Amygdala (tissue), 56 donors: ENCODE measurements at places on chromosomes 12 and 14.
A peak's percentile ranks its signal among the peaks of the same experiment; 100 is the strongest.

DNA sequence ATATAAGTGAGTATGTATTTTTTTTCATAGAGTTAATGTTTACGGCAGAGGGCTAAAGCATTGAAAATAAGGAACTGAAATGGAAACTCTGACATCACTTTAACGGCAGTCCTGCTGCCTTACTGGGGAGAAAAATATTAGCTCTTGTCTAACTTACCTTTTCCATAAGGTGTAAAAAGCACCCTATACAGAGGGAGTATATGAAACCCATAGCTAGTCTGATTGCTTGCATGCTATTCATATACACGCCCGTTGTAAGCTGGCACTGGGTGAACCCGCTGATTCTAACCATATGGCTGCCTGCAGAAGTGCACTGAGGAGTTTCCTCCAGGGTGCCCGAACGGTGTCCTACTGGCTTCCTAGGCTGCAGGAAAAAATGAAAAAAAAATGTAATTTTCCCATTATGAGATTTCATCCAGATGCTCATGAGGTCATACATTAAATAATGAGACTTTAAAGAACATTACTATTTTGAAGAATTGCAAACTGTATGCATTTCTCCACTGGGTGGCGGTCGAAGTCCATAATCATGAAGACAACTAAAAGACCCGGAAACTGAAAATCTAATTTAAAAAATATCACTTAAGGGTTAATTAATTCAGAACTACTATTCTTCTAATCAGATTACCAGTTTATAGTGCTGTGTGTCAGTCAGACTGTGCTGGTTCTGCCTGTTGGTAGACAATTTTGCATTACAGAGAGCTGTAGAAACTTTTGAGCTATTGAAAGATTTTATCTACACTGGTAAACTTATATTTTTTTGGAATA, 144.7 kb downstream of the ALX1 start:
- DNase-seq = no peak

GRCh38 chr12:21607701-21608100, 3.1 kb upstream of the GYS2 start:
- no peak for DNase-seq

- DNase-seq = no peak
Measured at GRCh38 chr12:27974735-27975221, 2.2 kb upstream of the PTHLH start.

GRCh38 chr12:9066183-9066623, 49.5 kb downstream of the A2M start:
- no peak for DNase-seq

GRCh38 chr14:92680781-92681650, 67.4 kb downstream of the LGMN start:
- peak; percentile 61 for DNase-seq

DNA sequence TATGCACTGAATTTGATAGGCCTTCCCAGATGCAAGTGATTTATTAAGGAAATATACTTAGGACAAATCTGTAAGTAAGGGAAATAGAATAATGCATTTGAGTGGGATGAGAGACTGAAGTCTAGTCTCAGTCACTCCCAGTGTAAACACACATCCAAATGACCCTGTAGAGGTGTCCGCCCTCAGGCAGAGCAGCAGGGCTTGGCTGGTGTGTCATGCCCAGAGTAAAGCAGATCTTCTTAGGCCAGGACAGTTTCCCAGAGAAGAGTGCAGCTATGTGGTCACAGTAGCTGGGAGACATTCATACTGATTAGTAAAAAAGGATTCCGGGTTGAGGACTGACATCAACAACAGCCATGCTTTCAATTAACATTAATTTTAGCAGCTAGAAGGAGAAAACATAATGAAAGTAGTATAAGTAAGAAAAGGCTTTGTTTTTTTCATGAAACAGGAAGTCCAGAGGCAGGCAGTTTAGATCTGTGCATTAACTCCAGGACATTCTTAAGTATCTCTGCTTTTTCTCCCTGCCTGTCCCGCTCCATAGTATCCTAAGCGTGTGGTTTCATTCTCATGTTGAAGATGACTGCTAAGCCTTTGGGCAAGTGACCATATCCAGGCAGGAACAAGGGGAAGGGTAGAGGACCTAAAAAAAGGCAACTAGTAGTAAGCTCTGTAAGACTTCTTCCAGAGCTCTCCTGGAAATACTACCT, 35.7 kb downstream of the CNTN1 start:
- no peak for DNase-seq
